ENCODE measurements at places on chromosomes 6 and 20.

DNA sequence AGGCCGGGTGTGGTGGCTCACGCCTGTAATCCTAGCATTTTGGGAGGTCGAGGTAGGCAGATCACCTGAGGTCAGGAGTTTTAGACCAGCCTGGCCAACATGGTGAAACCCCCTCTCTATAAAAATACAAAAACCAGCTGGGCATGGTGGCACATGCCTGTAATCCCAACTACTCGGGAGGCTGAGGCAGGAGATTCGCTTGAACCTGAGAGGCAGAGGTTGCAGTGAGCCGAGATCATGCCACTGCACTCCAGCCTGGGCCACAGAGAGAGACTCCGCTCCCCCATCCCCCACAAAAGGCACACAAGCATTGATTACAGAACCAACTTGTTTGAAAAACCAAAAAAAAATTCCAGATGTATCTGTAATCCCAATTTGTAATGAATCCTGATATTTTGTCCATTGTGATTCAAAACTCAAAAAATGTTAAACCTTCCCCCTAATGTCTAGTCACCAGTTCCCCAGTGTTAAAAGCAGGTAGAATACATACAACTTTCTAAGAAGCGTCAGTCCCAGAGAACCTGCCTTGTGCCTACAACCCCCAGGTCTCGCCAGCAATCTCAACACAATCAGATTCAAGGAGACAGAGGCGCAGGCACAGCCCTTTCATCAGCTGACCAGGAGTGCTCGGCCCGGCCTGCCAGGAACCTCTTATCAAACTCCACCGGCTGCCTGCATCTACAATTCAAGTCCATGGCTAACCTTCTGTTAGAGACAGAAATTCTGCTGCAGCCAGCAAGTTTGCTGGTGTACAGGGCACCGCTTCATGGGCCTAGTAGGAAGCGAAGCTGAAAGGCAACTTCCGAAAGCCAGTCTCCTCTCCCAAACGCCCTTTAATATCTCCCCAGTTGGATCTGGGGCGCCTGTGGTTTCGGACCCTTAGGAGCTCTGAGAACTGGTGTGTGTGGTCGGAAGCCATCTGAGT is 2.1 kb downstream of the EZR start:
- no peak for DNase-seq

- no peak for DNase-seq
Observed at GRCh38 chr6:118918329-118918725, 16.6 kb downstream of the MCM9 start.

DNA sequence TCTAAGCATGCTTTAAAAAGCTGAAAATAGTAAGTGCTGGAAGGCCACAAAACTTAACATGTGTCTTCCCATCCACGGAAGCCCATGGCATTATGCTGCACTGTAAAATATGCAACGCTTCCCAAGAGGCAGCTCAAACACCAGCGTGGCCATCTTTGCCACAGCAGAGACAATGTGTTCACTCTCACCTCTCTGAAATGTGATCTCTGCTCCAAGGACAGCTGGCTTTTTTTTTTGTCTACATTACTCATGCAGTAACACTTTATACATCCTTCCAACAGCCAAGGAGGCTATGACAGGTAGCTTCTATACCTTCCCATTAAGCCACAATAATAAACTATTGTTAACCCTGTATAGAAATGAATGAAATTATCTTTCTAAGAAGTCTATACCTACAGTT is 49.2 kb downstream of the BLOC1S5 start:
- DNase-seq: no peak

DNA sequence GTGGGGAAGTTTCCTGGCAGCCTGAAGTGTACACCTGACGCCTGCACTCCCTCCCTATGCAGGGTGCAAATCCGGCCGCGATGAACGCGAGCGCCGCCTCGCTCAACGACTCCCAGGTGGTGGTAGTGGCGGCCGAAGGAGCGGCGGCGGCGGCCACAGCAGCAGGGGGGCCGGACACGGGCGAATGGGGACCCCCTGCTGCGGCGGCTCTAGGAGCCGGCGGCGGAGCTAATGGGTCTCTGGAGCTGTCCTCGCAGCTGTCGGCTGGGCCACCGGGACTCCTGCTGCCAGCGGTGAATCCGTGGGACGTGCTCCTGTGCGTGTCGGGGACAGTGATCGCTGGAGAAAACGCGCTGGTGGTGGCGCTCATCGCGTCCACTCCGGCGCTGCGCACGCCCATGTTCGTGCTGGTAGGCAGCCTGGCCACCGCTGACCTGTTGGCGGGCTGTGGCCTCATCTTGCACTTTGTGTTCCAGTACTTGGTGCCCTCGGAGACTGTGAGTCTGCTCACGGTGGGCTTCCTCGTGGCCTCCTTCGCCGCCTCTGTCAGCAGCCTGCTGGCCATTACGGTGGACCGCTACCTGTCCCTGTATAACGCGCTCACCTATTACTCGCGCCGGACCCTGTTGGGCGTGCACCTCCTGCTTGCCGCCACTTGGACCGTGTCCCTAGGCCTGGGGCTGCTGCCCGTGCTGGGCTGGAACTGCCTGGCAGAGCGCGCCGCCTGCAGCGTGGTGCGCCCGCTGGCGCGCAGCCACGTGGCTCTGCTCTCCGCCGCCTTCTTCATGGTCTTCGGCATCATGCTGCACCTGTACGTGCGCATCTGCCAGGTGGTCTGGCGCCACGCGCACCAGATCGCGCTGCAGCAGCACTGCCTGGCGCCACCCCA is 1.2 kb downstream of the GPR6 start:
- DNase-seq: no peak

- DNase-seq: no peak
Observed at GRCh38 chr6:165231177-165231576, 78.2 kb downstream of the C6orf118 start.

GRCh38 chr6:14072084-14072483 is 45.5 kb upstream of the CD83 start:
- DNase-seq: no peak

GRCh38 chr6:138991206-138991605 is 3.2 kb upstream of the REPS1 start:
- DNase-seq: no peak

GRCh38 chr20:43392561-43392960 is 65.1 kb upstream of the SRSF6 start:
- DNase-seq: no peak

DNA sequence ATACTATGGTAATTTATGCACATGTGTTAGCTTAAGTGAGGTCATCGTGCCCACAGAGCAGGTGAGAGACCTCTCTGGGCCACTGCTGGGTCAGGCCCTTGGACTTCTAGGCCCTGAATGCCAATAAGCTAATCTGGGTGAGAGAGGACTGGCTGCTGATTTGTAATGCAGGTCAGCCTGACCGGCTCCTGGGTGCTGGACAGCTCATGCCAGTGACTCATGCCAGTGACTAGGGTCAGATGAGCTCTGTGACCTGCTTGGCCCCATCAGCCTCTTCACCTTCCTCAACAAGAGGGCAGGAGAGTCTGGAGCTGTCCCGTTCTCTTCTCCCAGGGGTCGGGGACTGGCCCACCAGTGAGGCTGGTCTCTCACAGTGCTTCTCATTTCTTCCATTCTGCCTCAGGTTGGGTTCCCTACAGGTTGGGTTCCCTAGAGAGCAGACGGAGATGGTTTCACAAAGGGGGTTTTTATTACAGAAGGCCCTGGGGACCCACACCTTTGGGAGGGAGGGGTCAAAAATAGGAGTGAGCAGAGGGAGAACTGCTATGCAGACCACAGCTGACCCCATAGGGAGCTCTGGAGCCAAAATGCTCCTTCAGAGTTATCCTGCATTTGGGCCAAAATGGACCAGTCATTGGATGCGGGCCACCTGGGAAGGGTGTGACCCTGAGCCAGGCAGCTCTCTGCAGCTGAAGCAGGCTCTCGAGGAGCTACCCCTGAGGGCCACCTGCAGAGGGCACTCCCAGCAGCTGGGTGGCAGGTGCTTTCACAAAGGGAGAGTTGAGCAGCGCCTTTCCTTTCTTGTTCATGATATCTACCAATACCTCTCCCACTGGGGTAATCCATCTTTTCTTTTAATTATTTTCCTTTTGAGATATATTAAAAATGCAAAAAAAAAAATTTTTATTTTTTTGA is 2.2 kb upstream of the OXT start:
- DNase-seq: no peak

- no peak for DNase-seq
Observed at GRCh38 chr6:164066335-164066734, 651.8 kb downstream of the QKI start.

- DNase-seq: no peak
Observed at GRCh38 chr6:132569170-132569569, 952 bp upstream of the TAAR6 start.

DNA sequence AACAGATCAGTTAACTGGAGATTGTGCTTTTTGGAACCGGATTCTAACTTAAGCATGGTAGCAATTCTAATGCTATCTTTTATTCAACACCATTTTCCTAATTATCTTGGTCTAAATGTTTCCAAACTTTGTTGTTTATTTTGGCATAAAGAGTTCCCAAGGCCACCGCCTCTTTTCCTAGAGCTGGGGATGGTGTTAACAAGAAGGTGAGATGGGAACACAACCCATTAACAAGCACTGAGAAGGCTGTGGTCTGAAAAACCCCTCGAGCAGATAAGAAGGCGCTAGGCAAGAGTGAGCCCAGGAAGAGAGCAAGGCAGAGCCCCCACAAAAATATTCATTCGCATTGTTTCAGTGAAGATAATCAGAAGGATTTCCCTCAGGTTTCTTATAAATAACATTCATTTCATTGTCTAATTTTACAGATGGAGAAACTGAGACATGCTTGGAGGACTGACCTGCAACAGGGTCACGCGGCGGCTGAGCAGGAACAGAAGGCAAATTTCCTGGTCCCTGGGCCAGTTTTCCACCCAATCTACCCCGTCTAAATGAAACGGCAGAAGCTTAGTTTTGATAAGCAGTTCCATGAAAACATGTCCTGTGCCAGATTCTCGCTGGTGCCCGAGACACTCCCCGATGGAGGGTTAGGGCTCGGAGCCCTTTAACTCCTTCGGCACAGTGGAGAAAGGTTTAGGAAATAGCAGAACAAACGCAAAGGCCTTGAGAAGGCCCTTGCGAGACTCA is 155.6 kb downstream of the FOXC1 start:
- no peak for DNase-seq

- DNase-seq: no peak
Observed at GRCh38 chr6:75480425-75480824, 13.2 kb downstream of the FILIP1 start.

DNA sequence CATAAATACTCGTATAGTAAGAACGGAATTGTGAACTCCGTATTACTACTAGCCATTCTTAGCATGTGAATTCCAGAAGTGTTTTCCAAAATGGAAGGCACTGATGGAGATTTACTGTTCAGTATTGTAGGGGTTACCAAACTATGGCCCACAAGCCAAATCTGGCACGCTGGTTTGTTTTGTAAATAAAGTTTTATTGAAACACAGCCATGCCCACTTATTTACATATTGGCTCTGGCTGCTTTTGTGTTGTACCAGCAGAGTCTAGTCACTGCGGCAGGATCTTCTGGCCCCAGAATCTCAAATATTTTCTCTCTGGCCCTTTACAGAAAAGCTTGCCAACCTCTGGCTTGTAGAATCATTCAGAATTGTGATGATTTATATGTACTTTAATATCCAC is 44.3 kb upstream of the PRELID3B start:
- DNase-seq: no peak

- no peak for DNase-seq
Observed at GRCh38 chr20:5065166-5065878, 54.4 kb downstream of the PCNA start.

DNA sequence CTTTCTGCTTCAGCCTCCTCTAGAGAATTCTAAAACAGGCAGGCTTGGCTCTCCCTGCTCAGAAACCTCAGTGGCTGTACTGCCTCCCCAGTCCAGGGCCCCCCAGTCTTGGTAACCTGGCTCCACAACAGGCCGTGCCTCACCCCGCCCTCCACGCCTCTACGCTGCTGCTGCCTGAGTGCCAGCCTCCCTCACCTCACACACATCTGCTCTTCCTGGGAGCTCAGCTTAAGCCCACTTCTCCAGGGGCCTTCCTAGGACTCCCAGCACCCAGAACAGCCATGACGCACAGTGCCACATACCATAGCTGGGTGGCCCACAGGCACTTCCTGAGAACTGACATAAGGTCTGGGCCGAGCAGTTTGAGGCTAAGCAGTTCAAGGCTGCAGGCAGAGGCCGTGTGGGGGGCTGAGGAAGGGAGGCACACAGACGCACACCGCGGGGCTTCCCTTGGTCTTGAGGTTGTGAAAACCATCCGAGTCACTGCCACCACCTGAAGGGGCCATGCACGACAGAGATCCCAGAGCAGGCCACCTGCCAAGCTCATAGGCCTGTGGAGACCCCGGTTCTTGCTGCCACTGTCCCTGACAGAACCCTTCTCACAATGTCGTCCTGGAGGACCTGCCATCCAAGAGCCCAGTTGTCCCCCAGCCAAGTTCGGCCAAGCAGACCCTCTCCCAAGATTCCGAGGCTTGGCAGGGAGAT is 42.6 kb downstream of the DSTN start:
- DNase-seq: no peak

- no peak for DNase-seq
Observed at GRCh38 chr20:24384865-24385264, 84.6 kb upstream of the SYNDIG1 start.

GRCh38 chr6:40992746-40993145 is 46.3 kb downstream of the UNC5CL start:
- no peak for DNase-seq

GRCh38 chr6:128474481-128474880 is 45.9 kb downstream of the PTPRK start:
- DNase-seq: no peak

GRCh38 chr6:4981761-4982160 is 22.1 kb downstream of the RPP40 start:
- no peak for DNase-seq

GRCh38 chr20:64133951-64134407 is 26.6 kb upstream of the NPBWR2 start:
- no peak for DNase-seq

- no peak for DNase-seq
Observed at GRCh38 chr20:1507276-1507675, 16.1 kb upstream of the SIRPB2 start.

DNA sequence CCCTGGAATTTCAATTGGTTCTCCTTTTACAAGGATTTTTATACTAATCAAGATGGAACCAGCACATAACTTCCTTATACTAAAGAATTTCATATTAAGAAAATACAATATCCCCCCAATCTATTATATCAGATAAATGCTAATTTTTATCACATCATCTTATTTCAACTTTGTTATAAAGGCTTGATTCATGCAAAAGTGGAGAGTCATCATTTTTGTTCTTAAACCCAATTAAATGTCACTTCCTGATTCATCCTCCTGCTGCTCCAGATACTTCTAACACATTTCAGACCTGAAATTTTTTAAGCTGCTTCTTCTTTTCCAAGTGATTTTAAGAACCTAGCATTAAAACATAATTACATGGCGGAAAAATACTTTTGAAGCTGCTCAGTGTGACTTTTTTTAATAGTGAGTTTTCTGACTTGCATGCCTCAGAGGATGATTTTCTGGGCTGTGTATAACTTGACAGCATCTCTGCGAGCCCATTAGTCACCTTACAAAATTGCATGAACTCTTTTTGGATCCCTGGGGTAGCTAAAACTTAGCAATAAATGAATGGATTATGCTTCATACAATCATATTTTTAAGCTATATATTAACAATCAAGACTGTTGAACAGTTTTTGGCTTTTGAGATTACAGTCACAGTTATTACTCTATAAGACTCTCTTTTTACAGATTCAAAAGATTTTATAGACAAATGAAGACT is 134.1 kb downstream of the ELOVL4 start:
- DNase-seq: no peak

GRCh38 chr6:38929560-38929959 is 119.0 kb upstream of the GLP1R start:
- no peak for DNase-seq

- no peak for DNase-seq
Observed at GRCh38 chr6:89580997-89581666, 57.4 kb downstream of the LYRM2 start.

- no peak for DNase-seq
Observed at GRCh38 chr6:35829306-35829705, 24.2 kb downstream of the LHFPL5 start.
